Aorta (tissue), 5 donors: ENCODE measurements at places on chromosomes 6 and 20. TPM values are rescaled to one million over a fixed set of nuclear protein-coding genes. Genes with fewer than 3 reads are reported as not detected.

TPX2 gene
- 2.1 TPM for total RNA-seq

CCN2 gene
- total RNA-seq, result 1,507 TPM

DSE gene
- total RNA-seq, result 49.8 TPM

WFDC13 gene
- total RNA-seq, result not detected

E2F3 gene
- 15.5 TPM for total RNA-seq

SLC17A1 gene
- total RNA-seq, result not detected

LIN28B gene
- not detected for total RNA-seq

SEMG1 gene
- total RNA-seq, result not detected

TBX18 gene
- 75.2 TPM for total RNA-seq

TPD52L1 gene
- total RNA-seq, result 54.1 TPM

ZC2HC1B gene
- not detected for total RNA-seq

BPIFB2 gene
- total RNA-seq, result not detected

HSD17B8 gene
- total RNA-seq, result 4.4 TPM

DCDC2 gene
- total RNA-seq, result not detected

ZNF334 gene
- 1.6 TPM for total RNA-seq

PROKR2 gene
- total RNA-seq, result not detected

JAG1 gene
- 226 TPM for total RNA-seq

APCDD1L gene
- 14.6 TPM for total RNA-seq

CLPSL1 gene
- total RNA-seq, result not detected

FUT9 gene
- not detected for total RNA-seq

FLRT3 gene
- 0.49 TPM for total RNA-seq

EEF1A2 gene
- total RNA-seq, result 1.5 TPM

PRPH2 gene
- 1.4 TPM for total RNA-seq

RGS17 gene
- 2.2 TPM for total RNA-seq

EEF1A1 gene
- 8,197 TPM for total RNA-seq

FERMT1 gene
- total RNA-seq, result 1.5 TPM

RAB22A gene
- 26.8 TPM for total RNA-seq

GFOD1 gene
- total RNA-seq, result 16.0 TPM

MMUT gene
- total RNA-seq, result 24.2 TPM

REPS1 gene
- total RNA-seq, result 40.8 TPM

ADGRF1 gene
- not detected for total RNA-seq
